ENCODE measurements at places on chromosomes 5 and 9.

GRCh38 chr5:156922207-156922792, 40.7 kb downstream of the TIMD4 start:
- ATAC-seq: peak; percentile 41

DNA sequence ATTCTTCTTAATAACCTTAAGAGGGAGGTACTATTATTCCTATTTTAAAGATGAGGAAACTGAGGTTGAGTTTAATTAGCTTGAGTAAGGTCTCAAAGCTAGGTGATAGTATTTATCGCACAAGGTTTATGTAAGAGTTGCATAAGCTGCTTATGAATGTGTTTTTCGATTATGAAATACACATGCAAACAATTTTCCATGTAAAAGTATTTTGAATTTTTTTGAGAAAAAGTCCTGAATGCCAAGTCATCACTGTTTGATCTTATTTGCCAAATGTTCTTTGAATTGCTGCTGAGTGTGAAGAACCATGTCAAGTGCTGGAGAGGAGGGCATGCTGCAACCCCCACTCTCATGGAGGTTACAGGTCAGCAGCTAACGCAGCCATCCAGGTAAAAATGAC, 174.4 kb downstream of the CARTPT start:
- ATAC-seq: no peak

- ATAC-seq: no peak
These were observed 119.5 kb upstream of the PLCXD3 start for GRCh38 chr5:41629897-41630296.

DNA sequence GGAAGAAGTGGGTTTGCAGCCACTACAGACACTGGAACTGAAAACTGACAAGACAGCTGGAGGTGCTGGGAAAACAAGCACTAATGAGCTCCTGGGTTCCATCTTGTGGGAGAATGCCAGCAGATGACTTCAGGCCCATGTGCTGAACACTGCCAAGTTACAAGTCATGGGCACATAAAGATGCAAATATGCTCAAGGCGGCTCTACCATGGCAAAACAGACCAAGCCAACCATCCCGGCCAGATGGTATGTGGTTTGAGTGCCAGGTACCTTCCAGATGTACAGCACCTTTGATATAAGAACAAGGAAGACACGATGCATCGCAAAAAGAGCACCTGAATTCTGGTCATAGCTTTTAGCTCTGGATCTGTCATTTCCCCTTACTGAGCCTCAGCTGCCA, 19.9 kb downstream of the TNFSF8 start:
- ATAC-seq: no peak

- no peak for ATAC-seq
These were observed 7.8 kb upstream of the CARD9 start for GRCh38 chr9:136381311-136381710.

- ATAC-seq: no peak
These were observed 44.5 kb downstream of the TRIO start for GRCh38 chr5:14187660-14188059.

DNA sequence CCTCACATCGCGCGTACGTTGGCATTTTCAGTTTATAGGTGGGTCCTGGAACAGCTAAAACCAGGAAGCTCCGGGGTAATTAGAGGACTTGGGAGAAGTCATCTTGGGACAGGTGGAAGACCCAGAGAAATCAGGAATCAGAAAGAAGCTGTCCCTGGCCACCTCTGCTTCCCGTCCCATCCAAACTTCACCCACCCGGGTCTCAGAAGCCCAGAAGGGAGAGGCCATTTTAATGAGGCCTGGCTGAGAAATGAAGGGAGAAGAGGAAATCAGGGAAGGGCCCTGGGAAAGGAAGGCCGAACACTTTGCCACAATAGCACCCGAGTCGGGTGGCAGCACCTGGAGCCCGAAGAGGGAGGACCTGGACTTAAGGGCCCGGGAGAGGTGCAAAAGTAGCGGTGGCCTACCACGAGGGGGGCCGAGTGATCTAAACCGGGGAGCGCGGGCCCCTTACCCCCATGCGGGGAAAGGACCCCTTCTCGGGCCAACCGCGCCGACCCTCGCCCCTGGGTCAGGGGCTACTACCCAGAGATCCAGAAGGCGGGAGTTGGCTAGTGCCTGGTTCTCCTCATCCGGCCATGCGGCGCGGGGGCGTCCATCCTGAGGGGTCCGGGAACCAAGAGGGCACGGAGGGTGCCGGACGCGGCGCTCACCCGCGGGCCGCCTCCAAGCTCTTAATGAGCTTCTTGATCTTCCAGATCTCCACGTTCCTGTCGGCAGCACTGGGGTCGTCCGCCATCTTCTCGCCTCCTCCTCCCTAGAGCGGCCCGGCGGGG, 668 bp downstream of the ETF1 start:
- ATAC-seq: peak; percentile 24

DNA sequence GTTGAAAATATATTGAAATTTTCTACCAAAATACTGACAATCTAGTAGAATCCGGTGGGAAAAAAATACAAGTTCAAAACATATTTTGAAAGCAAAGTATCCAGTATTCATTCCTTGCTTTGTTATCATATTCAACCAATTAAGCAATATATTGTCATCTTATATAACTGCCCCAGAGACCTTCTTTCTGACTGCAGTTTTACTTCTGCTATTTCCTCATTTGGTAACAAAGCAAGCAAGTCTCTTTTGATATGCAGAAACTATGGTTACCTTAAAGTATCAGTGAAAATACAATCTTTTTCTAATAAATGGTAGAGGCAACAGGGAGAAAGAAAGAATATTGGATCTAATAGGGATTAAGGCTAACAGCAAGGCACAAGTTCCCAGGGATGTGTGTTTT, 663.7 kb upstream of the MEF2C start:
- ATAC-seq: no peak

- no peak for ATAC-seq
These were observed 186.2 kb downstream of the SNX18 start for GRCh38 chr5:54703565-54704255.

DNA sequence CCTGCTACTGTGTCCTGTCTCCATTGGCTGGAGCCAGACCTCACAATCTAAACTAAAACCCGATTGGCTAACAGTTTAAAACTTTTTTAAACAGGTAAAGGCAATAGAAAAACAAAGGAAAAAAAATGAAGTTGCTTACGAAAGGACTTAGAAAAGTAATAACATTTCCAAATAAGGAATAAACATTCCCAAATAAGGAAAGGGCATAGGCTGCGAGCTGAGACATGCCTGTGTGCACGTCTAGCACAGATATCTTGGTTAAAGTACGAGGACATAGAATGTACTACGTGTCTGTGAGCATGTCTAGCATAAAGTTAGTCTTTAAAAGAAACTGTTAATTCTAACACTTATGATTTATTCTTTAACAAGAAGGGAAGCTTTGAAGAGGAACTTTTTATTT, 15.3 kb upstream of the FAM120A start:
- ATAC-seq: no peak
